ENCODE measurements at places on chromosomes 5 and 9.

DNA sequence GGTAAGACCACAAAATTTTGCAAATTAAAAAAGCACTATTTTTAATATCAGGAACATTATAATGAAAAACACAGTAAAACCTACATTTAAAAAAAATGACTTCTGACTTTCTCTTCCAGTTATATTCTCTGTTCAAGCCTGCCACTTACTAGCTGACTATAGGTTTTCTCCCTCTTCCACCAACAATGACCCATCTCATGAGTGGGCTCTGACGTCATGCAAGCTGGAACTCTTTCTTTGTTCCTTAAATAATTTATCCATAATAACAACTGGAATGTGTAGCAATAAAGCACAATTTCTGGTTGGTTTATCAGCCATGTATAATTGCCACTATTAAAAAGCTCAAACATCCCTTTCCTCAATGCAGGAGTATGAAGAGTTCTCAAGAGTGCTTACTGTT is 378.1 kb upstream of the FAM174A start:
- no peak for DNase-seq

DNA sequence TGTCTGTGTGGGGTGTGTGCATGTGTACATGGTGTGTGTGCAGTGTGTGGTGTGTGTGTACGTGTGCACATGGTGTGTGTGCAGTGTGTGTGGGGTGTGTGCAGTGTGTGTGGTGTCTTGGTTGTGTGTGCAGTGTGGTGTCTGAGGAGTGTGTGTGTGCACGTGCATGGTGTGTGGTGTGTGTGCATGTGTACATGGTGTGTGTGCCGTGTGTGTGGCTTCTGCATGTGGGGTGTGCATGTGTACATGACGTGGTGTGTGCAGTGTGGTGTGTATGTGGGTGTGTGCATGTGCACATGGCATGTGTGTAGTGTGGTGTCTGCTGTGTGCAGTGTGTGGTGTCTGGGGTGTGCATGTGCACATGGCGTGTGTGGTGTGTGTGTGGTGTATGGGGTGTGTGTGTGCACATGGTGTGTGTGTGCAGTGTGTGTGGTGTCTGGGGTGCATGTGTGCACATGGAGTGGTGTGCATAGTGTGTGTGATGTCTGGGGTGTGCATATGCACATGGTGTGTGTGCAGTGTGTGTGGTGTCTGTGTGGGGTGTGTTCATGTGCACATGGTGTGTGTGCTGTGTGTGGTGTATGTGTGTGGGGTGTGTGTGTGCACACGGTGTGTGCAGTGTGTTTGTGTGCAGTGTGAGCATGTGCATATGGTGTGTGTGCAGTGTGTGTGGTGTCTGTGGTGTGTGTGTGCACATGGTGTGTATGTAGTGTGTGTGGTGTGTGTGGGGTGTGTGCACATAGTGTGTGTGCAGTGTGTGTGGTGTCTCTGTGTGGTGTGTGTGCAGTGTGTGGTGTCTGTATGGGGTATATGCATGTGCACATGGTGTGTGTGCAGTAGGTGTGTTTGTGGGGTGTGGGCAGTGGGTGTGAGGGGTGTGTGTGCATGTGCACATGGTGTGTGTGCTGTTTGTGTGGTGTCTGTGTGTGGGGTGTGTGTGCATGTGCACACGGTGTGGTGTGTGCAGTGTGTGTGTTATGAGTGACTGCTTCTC is 40.6 kb upstream of the ZNG1F start:
- no peak for DNase-seq

DNA sequence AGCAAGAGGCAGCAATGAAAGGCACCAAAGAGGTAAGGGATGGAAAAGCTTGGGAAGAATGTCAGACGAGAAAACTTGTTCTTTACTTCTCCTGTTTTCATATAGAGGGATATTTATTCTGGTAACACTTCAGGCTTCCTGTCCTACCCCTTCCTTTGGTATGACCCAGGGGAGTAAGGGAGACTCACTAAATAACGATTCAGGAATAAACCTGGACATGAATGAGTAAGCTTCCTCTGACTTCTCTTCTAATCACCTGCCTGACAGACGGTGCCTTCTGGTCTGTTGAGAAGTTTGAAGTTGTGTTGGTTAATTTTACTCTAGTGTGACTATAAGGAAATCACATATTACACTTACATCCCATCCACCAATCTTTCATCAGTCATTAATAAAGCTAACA is 461.2 kb downstream of the CDH12 start:
- no peak for DNase-seq

GRCh38 chr5:160420331-160420610 is 1.4 kb upstream of the PTTG1 start:
- no peak for DNase-seq

GRCh38 chr9:113502427-113503034 is 39.0 kb downstream of the RGS3 start:
- DNase-seq: no peak

DNA sequence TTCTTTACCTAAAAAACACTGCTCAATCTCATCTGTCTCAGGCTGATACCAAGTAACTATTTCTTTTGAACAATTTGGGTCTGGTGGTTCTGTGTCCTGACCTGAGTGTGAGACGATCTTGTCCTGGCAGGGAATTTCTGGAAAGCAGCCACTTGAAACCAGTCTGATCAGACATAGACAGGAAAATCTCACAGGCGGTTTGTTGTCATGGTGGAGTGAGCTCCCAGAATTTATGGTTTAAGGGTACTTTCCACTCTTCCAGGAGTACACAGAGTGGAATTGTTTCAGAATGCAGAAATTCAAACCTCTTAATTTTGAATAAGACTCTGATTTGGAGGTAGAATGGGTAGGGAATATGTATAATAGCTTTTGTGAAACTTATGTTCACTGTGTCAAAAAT is 268.2 kb downstream of the ISL1 start:
- no peak for DNase-seq

DNA sequence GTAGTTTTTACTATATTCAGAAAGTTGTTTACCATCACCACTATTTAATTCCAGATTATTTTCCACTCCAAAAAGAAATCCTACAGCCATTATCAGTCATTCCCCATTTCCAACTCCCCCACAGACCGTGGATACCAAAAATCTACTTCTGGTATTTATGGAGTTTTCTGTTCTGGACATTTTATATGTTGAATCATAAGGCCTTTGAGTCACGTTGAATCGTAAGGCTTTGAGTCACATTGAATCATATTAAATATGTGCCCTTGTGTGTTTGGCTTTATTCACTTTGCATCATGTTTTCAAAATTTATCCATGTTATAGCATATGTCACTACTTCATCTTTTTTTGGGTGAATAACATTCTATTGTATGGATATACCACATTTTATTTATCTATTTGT is 454.1 kb upstream of the NUDT12 start:
- DNase-seq: no peak

GRCh38 chr9:32516241-32516640 is 9.8 kb downstream of the RIGI start:
- DNase-seq: no peak

GRCh38 chr5:120456006-120456405 is 8.1 kb upstream of the PRR16 start:
- DNase-seq: no peak

GRCh38 chr9:9855177-9856078 is 757.4 kb downstream of the PTPRD start:
- DNase-seq: no peak

- no peak for DNase-seq
Observed at GRCh38 chr5:116579144-116579543, 4.5 kb upstream of the SEMA6A start.

DNA sequence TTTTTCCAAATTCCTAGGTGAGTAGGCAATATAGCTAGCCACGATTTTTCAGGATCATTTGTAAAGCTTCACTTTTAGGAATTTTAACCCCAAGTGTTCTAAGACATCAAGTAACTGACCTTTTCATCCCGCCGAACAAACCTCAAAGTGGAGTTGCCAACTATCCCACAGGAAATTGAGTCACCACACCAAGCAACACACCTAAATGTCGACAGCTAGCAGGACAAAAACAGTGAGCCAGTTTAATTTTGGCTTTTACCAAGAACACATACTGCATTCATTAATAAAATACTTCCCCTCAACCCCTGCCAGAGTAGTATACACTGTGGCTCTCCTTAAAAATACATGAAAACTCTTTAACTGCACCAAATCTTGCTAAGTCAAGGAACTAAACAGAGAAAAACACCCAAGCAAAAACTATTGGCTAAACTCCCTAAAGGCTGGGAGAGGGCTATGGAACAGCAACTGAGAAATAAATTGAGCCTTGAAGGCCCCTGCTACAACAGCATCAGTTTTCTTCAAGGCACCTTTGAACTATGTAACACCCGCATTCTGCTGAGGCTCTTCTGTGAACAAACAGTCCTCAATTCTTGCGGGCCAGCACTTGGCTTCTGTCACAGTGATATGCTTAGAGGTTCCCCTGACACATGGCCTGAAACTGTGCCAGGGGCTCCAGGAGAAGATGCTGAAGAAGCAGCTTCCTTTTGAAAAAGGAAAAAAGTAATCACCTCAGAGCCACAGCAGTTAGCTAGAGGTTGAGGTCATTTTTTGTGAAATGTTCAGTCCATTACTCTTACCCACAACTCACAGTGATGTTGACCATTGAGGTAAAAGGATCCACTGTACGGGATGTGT is 459.6 kb downstream of the RAB3C start:
- no peak for DNase-seq

GRCh38 chr9:18245911-18246310 is 228.0 kb upstream of the ADAMTSL1 start:
- DNase-seq: no peak

GRCh38 chr5:81980160-81980559 is 8.3 kb downstream of the ATG10 start:
- DNase-seq: no peak

GRCh38 chr5:75663579-75664284 is 52.5 kb downstream of the ANKDD1B start:
- DNase-seq: no peak

DNA sequence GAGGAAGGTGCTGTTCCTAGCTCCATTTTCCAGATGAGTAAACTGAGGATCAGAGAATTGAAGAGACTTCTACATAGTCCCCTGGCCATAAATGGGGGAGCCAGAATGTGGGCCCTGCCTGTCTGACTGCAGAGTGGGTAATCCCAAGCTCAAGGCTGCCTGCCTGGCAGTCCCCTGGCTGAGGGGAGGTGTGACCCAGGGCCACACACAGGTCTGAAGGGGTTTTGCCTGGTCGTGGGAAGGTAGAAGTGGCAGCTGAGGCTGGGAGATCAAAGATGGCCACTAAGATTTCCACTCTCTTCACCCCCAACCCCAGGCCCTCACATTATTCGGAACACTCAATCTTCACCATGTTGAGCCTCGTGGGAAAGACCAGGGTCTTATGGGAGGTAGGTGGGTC is 176.3 kb downstream of the MACROH2A1 start:
- no peak for DNase-seq

GRCh38 chr9:20684875-20685696 is 1.0 kb downstream of the FOCAD start:
- peak; percentile 22 for DNase-seq

DNA sequence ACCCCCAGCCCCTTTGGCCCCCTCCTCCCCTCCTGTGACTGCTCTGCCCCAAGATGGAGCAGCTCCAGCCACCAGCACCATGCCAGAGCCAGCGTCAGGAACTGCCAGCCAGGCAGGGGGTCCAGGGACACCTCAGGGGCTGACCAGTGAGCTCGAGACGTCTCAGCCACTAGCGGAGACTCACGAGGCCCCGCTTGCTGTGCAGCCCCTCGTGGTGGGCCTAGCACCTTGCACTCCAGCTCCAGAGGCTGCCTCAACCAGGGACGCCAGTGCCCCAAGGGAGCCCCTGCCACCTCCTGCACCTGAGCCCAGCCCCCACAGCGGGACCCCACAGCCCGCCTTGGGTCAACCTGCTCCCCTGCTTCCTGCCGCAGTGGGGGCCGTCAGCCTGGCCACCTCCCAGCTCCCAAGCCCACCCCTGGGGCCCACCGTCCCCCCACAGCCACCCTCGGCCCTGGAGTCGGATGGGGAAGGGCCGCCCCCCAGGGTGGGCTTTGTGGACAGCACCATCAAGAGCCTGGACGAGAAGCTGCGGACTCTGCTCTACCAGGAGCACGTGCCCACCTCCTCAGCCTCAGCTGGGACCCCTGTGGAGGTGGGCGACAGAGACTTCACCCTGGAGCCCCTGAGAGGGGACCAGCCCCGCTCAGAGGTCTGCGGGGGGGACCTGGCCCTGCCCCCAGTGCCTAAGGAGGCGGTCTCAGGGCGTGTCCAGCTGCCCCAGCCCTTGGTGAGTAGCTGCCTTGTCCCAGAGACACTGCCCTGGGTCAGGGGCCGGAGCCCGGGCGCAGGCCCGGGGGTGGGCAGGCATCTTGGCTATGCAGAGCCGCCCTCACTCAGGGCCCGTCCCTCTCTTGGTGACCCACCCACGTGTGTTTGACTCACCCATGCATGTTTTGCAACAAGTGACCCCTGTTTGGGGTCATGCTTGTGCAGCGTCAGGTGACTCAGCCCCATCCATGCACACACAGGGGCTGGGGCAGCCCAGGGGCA is 105.2 kb downstream of the WNK2 start:
- no peak for DNase-seq

DNA sequence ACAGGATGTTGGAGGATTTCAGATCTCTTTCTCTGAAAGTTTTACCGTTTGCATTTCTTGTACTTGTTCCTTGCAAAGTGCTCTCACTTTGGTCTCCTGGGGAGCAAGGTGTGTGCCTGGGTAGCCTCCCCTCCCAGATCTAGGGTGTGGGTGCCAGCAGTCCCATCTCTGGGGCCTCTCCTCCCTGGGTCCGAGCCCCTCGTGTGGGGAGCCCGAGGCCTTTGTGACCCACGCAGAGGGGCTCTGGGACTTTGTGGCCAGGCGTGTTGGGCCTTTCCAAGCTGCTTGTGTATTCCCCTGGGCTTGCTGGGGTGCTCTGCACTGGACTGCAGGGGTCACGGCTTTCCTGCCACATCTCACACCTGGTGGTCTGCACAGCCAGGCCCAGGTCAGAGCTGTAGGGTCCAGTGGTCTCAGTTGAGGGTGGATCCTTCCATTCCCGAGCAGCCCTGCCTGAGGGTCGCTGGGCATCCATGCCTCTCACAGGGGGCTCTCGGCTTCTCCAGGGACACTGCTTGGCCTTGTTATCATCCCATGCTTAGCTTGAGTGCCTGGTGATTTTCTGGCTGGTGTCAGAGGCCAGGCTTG is 96.3 kb downstream of the CACNA1B start:
- DNase-seq: no peak

- DNase-seq: no peak
Observed at GRCh38 chr9:85516976-85517637, 224.6 kb downstream of the AGTPBP1 start.

DNA sequence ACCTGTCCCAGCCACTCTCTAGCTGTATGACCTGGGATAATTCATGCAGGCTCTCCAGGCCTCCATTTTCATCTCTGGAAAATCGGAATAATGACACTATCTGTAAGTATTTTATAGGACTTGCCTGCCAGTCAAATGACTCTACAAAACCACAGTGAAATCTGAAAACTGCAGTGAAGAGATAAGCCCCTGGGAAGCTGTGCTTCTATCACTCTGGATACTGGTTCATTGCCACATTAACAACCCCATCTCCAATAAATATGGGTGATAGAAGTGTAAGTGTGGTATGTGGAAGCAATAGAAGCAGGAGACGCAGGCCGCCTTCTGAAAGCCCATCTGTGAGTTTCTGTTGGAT is 31.8 kb downstream of the WHRN start:
- no peak for DNase-seq

GRCh38 chr5:31853398-31854135 is 214.6 kb downstream of the PDZD2 start:
- DNase-seq: no peak

GRCh38 chr5:169550227-169550626 is 33.3 kb upstream of the SPDL1 start:
- no peak for DNase-seq

GRCh38 chr9:137959641-137960411 is 82.2 kb downstream of the CACNA1B start:
- DNase-seq: no peak

GRCh38 chr9:2125906-2126305 is 110.8 kb downstream of the SMARCA2 start:
- DNase-seq: peak; percentile 53

Data from hematopoietic multipotent progenitor cell treated with erythropoietin and hydrocortisone succinate and interleukin-3 and kit ligand, for 15 days (in vitro differentiated cells).